ENCODE measurements at places on chromosomes 4 and X.

- no peak for DNase-seq
These were observed 32.6 kb downstream of the ABHD18 start for GRCh38 chr4:127997534-127998388.

GRCh38 chr4:40303751-40304150 lies 31.4 kb upstream of the CHRNA9 start:
- no peak for DNase-seq

- no peak for DNase-seq
These were observed 1.7 kb downstream of the SLC9B2 start for GRCh38 chr4:103074744-103075434.

- no peak for DNase-seq
These were observed 81.4 kb downstream of the SPANXN3 start for GRCh38 chrX:143435916-143436315.

GRCh38 chrX:147763131-147763530 lies 148.6 kb upstream of the FMR1 start:
- DNase-seq: no peak

DNA sequence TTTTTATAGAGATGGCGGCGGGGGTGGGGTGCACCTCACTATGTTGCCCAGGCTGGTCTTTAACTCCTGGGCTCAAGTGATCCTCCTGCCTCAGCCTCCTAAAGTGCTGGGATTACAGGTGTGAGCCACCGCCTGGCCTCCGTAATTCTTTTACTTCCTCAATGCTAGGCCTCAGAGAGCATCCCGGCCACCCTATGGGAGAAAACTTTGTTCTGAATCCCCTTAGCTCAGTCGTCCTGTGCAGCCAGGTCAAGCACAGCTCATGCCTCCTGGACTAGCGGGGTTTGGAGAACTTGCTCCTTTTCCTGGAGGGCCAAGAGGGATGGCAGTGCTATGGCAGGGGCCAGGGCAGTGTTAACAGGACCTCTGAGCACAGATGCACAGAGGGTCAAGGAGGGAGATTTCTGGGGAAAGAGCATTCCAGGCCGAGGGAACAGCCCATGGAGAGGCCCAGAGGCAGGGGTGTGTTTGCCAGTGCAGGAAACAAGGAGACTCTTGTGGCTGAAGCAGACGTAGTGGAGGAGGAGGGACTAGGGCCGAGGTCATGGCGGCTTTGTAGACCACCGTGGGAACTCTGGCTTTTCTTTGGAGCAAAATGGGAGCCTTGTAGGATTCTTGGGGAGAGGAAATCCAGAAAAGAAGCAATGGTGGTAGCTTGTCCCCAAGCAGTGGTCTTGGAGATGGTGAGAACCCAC lies 9.8 kb upstream of the TNIP2 start:
- no peak for DNase-seq

GRCh38 chr4:26255989-26256388 lies 64.8 kb upstream of the RBPJ start:
- no peak for DNase-seq

GRCh38 chr4:109052821-109053220 lies 249.6 kb downstream of the COL25A1 start:
- no peak for DNase-seq

DNA sequence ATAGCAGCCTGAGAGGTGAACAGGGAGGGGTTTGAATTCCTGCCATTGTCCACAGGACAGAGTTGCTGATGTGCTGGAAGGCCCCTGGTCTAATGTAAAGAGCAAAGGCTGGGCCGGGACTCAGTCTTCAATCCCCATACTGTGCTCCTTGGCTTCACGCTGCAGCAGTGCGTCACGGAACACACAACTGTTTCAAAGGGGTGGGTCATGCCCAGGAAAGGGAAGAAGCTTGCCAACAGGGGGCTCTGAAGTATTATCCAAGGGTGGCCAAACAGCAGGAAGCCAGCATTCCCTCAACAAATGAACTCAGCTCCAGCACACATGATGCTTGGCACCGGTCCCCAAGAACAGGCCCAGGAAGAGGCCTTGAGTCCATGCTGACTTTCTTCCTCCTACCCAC lies 122.5 kb downstream of the NFKB1 start:
- DNase-seq: no peak

- no peak for DNase-seq
These were observed 119.5 kb downstream of the STOX2 start for GRCh38 chr4:184024637-184025036.

DNA sequence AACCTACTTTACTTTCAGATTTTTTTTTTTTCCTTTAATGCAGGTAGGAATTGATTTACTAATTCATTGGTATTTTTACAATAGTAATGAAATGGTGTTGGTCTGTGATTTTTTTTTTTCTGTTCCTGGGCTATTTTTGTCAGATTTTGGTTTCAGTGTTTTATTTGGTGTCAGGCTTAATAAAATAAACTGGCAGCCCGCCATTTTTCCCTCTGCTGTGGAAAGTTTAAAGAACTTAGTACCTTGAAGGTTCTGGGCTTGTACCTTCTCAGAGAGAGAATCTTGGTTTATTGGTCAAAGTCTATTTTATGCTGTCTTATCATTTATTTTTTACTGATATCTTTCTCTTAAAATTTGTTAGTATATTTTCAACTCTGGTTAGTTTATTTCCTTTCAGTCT lies 64.0 kb upstream of the RHOH start:
- DNase-seq: no peak
